AG04449 (cell line): ENCODE measurements at places on chromosomes 2 and 18.

DNA sequence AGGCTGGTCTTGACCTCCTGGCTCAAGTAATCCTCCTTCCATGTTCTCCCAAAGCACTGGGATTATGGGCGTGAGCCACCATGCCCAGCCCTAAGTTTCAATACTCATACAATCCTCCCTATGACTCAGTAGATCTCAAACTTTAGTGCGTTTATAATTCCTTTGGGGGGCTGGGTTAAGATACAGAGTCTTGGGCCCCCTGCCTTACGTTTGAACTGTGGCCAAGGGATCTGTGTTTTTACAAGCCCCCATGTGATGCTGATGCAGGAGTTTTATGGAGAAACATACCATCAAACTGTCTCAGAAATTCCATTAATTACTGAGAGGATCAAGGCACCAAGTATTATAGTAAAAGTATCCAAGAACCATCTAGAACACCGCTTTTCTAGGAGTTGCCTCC is 38.2 kb upstream of the FAM136A start:
- no peak for DNase-seq

- no peak for DNase-seq
These were observed 83.6 kb upstream of the CYP1B1 start for GRCh38 chr2:38159597-38159996.

DNA sequence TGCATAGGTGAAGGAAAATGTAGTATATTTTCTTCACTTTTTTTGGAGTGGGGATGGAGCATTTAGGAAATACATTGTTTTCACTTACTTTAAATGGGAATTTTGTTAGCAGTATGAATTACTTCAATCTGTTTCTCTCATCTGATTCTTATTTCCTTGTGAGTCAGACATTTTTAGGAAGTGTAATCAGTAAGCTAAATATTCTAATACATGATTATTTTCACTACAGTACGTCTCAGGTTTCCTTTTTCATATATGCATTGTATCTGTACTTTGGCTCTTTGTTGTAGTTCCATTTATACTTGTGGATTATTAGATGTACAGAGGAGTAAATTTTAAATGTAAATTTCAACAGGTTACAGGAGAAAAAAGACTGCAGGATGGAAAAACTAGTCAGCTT is 27.9 kb downstream of the GPD2 start:
- no peak for DNase-seq

DNA sequence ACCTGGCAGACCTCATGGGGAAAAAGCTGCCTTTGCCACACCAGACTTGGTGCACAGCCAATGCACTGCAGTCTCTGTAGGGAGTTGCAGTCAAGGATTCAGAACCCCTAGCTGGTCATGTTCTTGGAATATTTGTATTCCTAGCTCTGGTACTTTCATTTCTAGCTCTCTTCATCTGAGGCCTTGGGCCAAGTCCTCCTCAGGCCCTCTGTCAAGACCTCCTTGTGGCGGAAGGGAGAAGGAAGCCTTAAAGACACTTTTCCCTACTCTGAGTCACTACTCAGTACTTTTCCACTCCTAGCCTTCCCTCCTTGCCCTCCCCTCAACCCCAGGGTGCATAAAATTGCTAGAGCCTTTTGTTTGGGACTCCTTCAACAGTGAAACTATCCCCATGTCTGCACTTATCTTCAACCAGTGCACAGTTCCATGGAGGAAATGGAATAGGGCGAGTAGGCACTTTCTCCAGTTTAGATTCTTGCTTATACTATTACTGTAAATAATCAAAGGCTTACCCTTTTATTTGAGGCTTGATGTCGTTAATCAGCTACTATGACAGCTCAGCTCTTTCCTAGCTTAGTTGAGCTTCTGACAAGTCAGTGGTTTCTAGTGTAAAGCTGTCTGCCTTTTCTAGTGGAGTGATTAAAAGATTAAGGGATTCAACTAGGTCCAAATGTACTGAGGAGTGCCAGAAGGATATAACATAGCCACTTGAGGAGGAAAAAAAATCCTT is 15.8 kb downstream of the M1AP start:
- no peak for DNase-seq

DNA sequence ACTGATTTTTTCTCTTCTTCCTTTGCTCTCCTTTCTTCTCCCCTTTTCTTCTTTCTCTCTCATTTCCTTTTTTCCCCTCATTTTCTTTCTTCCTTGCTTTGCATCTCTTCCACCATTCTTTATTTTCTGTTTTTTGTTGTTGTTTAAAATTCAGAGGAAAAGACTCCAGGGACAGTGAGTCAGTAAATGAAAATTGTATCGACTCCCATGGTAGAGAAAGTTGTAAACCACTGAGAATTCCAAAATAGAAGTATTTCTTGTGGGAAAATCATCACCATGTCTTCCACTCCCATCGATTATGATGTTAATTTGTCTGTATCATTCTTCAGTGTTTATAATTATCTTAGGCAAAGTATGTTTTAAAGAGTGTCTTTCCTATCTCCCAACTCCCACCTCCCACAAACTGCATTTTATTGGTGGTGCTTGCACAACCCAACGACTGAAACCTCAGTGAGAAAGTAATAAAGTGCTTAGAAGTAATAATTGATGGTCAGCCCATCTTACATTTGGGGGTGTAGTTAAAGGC is 134.3 kb downstream of the IRS1 start:
- DNase-seq = no peak
